ENCODE measurements at places on chromosomes 6 and 20. TPM values are rescaled to one million over a fixed set of nuclear protein-coding genes. Genes with fewer than 3 reads are reported as not detected.

Gene RUNX2
- not detected for total RNA-seq

Gene RAB5IF
- 113 TPM for total RNA-seq

DNA sequence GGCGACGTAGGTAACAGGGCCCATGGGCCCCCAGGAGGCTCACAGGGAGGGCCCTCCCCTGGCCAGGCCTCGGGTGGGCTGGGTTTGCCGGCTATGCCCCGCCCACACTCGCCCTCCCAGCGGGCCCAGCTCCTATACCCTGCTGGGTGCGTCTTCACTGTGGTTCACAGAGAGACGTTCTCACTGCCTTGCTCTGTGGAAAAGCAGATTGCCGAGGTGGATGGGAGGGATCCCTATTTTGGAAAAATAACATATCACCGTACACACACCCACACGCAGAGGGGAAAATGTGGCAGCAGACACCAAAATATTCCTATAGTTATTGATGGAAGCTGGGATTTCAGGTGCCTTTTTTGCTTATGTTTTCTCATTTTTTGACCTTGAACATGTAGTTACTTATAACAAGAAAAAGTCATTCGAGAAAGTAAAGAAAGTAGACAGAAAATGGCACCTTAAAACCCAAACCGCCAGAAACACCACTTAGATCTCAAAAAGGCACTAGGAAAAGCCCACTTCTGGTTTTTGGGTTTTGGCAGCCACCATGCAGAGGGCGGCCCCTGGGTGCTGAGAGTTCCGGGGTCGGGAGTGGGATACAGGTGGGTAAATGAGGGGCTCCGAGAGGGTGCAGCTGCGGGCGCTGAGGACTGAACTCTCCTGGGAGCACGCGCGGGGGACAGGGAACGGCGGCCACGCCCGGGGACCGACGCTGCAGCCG is 49.4 kb downstream of the TMEM242 start:
- DNase-seq: no peak

- DNase-seq: no peak
Observed at GRCh38 chr20:8901237-8902025, 167.5 kb upstream of the PLCB4 start.

- DNase-seq: peak; percentile 70
Observed at GRCh38 chr6:27839626-27840475, 72.3 kb downstream of the OR2B2 start.

DNA sequence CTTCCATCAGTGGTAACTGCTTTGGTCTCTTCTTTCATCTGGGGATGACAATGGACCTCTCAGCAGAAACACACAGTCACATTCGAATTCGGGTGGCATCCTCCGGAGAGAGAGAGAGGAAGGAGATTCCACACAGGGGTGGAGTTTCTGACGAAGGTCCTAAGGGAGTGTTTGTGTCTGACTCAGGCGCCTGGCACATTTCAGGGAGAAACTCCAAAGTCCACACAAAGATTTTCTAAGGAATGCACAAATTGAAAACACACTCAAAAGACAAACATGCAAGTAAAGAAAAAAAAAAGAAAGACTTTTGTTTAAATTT is 6.1 kb downstream of the EDN1 start:
- peak; percentile 53 for DNase-seq

DNA sequence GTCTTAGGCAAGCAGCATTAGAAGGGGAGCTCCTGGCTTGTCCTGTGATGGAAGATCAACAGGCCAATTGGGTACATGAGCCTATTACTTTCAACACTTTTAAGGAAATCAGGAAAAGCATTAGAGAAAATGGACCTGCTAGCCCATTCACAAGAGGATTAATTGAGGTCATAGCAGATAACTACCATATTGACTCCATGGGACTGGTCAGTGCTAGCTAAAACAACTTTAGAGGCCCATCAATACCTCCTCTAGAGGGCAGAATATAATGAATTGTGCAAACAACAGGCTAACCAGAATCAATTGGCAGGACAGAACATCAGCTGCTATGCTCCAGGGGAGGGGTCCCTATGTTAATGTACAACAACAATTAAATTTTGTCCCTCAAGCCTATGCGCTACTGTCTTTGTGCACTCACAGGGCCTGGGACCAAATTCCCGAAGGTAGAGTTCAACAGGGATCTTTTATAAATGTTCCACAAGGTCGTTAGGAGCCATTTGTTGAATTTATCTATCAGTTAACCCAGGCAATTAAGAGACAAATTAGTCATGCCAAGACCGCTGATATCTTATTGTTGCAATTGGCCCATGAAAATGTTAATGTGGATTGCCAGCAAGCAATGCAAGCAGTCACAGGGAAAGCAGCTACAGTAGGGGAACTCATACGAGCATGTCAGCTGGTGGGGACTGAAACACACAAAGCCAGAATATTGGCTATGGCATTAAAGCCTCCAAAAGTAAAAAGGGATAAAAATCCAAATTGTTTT is 106.6 kb upstream of the BTN3A2 start:
- no peak for DNase-seq

- no peak for DNase-seq
Observed at GRCh38 chr6:167748046-167748445, 78.7 kb upstream of the AFDN start.

Gene AIF1
- total RNA-seq: not detected

Gene RIPOR3
- total RNA-seq: not detected

Gene MCM9
- 14.6 TPM for total RNA-seq

GRCh38 chr6:20173833-20174792 is 38.2 kb downstream of the MBOAT1 start:
- no peak for DNase-seq

Gene FLRT3
- 0.13 TPM for total RNA-seq

GRCh38 chr6:125274935-125275334 is 26.8 kb downstream of the HDDC2 start:
- no peak for DNase-seq

GRCh38 chr6:68710916-68711315 is 75.8 kb downstream of the ADGRB3 start:
- DNase-seq: no peak

- no peak for DNase-seq
Observed at GRCh38 chr6:31851485-31851832, 11.2 kb downstream of the NEU1 start.

Gene LZTS3
- 3.6 TPM for total RNA-seq

GRCh38 chr6:131642987-131643611 is 6.0 kb downstream of the ENPP3 start:
- no peak for DNase-seq

DNA sequence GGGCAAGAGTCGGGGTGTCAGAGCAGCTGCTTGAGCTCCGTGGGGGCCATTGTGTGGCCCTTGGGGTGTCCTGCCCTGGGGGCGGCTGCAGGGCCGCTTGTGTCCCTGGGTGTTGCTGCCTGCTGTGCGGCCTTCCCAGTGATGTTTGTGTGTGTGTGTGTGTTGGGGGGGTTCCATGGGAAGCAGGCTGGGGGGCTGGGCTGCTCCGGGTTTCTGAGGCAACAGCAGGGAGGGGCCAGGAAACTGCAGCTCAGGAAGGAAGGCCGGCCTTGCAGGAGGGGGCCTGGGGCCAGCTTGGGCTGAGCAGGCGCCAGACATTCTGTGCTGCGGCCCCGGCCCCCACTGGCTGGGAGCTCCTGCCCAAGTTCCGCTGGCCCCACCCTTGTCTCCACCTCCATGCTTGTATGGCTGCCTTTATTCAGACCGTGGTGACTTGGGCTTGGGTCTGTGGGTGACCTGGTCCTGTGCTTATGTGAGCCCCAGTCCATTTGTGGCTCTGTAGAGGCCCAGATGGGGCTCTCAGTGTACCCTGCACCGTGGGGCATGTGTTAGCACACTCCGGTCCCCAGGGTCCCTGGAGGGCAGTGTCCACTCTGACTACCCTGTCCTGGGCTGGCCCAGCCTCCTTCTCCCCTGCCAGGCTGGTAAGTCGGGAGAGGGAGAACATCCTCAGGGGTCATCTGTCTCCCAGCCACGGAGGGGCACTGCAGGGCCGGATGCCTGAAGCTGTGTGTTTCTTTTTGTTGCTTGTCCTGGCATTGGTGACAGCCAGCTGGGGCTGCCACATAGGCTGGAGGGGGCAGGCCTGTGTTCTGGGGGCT is 4.6 kb upstream of the SOX18 start:
- peak; percentile 90 for DNase-seq

DNA sequence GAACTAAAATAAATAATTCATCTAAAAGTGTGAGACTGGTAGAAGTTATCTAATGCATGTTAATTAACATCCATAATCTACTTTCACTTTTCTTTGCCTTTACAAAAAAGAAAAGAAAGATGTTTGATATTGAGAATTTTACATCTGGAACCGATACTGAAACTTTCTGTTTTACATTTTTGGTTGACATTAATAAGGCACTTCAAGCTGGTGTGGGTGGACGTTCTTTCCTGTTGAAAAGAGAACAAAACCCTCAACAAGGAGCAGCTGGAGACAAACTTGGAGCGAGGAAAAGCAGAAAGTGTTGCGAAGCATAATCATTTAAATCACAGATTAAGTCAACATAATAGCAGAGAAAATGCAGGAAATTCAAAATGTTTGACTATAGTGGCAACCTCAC is 575.2 kb upstream of the ADGRB3 start:
- no peak for DNase-seq

GRCh38 chr6:156839591-156840001 is 62.4 kb downstream of the ARID1B start:
- DNase-seq: peak; percentile 32

Gene APCDD1L
- 0.88 TPM for total RNA-seq

- DNase-seq: peak; percentile 60
Observed at GRCh38 chr20:32480371-32481241, 104.5 kb downstream of the NOL4L start.

DNA sequence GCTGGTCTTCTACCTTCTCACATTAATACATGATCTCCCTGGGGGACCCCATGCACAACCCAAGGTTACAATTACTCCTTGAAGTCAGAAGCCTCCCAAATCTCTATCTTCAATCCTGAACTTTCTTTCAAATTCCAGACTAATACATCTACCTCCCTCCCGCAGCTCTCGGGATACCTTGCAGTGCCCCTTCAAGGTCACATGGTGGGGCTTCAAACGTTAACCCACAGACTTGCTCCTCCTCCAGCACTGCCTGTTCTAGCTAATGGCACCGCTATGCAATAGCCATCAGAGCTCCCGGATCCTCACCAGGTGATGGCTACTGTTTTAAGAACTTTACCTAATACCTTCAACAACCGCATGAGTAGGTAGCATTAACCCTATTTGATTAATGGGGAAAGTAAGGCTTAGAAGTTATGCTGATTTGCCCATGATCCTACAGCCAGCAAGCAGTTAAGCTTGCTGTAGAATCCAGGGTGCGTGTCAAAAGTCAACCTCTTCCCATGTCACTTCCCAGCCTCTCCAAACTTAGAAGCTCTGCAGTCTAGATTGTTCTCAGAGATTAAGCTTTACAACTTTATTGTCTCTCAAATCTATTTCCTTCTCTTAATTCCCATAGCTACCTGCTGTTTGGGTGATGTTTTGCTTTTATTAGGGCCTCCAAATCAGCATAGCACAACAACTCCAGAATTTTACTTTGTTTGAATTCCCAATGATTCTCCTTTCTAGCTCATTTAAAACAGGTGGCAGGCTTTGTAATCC is 44.7 kb downstream of the PLAGL1 start:
- DNase-seq: no peak

DNA sequence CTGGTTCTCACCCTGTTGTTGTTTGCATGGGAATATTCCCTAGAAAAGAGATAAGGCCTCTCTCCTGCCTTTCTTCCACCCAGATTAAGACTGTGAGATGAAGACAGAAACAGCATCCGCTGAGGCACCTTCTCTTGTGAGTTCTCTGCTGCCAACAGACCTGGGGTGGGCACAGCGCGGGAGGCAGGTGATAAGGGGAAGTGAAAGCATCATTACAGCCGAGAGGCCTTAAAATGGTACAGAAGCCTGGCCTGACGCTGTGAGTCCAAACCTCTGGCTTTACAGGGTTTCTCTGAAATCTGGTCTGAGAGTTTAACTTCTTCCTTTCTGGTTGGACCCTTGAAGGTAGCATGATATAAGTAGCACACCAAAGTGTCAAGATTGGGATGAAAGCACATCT is 21.0 kb upstream of the IYD start:
- no peak for DNase-seq

GRCh38 chr6:90460051-90460450 is 126.8 kb downstream of the MAP3K7 start:
- no peak for DNase-seq

Gene SAMD5
- 4.6 TPM for total RNA-seq

- no peak for DNase-seq
Observed at GRCh38 chr20:10846766-10847165, 173.0 kb upstream of the JAG1 start.

All from endothelial cell of umbilical vein (primary cell).